ENCODE measurements at places on chromosomes 5 and 9.

DNA sequence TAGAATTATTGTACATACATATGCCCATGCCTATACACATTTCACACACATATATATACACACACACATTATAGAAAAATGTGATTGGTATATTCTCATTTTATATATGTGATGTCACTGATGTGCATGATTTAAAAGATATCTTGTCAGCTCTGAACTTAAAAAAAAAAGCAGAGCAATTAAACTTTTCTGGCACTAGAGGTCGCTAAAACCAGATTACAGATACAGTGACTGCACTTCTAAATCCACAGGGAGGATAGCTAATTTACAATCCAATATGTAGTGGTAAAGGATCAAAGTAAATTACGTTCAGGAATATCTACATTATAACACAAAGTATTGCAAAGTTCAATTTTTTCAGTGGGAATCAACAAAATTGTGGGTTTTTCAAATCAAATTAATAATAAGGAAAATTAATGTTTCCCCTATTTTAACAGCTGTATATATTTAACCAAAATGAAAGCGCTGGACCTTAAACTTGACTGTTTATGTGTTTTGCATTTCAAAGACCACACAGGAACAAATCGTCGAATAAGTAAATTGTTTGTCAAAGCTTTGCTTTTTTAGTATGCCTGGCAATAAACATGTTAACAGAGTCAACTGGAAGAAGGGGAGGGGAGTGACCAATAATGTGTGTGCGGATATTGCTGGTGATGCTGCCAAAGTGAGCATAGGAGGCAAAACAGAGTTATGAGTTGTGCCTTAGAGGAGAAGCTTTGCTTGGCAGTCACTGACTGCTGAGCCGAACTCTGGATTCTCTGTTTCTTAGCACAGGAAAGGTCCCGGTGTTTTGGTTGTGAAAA, 1201.4 kb upstream of the C9orf72 start:
- no peak for DNase-seq

GRCh38 chr9:76592091-76592973, 133.3 kb downstream of the GCNT1 start:
- DNase-seq = no peak

DNA sequence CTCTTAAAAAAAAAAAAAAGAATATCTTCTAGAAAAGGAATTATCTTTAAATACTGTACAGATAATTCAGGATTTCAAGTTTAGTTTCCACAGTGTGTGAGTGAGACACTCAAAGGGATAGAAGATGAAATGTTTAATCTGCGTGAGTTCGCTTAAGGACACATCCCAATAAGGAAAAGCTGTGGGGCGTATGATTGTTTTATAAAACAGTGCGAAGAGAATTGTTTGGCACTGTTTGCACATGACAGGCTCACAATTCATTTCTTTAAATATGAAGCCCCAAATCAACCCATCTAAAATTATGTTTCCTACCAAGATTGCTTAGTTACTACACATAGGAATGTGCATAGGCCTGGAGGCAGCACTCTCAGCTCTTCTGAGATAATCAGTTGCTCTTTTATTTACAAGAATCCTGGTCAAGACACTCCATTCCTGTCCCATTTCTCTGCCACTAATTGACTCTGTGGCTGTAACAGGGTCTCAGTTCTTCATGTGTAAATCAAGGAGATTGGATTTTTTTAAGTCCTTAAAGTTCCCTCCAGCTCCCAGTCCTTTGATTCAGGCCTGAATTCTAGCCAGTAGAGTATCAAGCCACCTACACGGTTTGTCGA, 60.1 kb downstream of the BHMT start:
- no peak for DNase-seq

- no peak for DNase-seq
Measured at GRCh38 chr9:124511891-124512805, 4.9 kb upstream of the NR5A1 start.

DNA sequence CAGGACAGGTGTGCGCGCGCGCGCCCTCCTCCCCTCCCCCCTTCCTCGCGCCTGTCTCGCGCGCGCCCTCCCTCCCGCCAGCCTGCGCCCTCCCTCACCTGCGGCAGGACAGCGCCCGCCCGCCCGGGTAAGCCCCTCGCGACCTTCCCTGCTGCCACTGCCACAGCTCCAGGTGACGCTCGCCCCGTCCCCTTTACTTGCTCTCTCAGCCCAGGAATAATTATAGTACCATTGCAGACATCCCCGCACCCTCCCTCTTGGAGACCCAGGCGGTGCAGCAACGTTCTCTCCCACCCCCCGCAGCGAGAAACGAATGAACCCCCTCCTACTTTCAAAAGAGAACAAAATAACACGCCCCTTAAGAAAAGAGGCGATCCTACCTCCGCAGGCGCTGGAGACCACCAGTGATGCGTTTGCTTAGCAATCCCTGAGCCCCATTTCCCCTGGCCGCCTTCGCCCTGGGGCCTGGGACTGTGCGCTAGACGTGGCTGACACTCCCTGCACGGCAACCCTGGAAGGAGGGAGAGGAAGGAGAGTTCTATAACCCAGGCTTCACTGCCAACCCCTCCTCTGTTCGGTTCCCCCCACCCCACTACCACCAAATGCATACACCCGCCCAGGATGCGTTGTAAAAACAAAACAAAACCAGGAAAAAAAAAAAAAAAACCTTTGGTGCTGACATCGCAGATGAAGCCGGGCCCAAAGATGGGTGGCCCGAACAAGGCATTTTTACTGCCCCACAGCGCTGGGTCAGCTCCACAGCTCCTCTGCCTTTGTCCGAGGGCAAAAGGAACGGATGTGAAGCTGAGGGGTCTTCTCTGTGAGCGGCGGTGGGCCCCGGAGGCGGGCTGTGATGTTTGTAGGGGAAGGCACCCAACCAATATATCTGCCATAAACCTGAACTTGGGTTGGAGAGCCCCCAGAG, 5.6 kb upstream of the PURA start:
- DNase-seq = peak; percentile 5

- no peak for DNase-seq
Measured at GRCh38 chr5:39146831-39147540, 72.4 kb downstream of the FYB1 start.

GRCh38 chr9:112382066-112382465, 2.2 kb downstream of the HSDL2 start:
- no peak for DNase-seq

DNA sequence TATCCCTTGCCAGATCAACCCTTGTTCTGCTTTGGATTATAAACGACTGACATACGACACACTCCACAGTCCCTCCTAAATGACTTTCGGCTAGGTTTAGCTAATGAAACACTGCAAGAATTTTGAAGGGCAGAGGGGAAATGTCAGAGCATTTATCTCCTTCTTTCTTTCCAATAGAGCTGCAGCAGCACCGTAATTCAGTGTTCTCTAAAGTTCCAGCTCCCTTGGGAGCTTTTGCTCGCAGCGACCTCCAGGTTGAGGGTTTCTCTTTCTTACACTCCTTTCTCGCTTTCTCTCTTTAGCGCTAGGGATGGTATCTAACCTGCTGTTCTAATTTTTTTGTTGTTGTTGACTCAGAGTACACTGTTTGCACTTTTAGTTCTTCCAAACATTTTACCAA, 467.1 kb upstream of the ST8SIA4 start:
- no peak for DNase-seq

DNA sequence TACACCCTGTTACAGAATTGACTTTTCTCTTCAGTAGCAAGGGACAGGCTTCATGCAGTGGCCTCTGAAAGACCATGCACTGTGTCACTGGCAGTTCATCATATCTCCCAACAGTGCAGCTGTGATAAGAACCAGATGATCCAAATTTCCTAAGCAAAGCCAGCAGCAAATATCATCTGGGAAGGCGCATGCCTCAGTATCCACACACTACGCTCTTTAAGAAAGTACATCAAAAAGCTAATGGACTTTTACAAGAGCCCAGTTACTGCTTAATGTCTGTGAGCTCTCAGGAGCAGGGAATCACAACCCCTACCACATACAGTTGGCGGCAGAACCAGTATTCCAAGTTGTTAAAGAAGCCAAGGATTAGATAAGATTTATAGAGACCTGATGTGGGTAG, 25.1 kb downstream of the ADAMTSL1 start:
- DNase-seq = no peak

- DNase-seq = no peak
Measured at GRCh38 chr5:1399737-1400136, 45.5 kb downstream of the SLC6A3 start.

DNA sequence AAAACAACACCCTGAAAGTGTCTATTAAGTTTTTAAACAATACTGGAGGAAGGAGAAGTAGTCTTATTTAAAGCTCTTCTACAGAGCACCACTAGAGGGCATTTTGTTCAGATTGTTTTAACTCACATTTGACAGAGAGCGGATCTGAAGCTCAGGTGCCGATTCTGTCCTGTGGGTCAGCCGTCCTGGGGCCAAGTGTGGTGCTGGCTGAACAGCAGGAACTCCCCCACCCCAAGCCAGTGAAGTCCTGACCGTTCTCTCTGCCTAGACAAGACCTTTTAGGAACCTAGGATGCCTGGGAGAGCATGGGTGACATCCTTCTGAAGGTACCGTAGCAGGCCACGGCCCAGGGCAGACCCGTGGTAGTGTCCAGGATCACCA, 3.9 kb downstream of the EXOC3 start:
- no peak for DNase-seq

- no peak for DNase-seq
Measured at GRCh38 chr5:137186759-137187461, 312.2 kb downstream of the SPOCK1 start.

DNA sequence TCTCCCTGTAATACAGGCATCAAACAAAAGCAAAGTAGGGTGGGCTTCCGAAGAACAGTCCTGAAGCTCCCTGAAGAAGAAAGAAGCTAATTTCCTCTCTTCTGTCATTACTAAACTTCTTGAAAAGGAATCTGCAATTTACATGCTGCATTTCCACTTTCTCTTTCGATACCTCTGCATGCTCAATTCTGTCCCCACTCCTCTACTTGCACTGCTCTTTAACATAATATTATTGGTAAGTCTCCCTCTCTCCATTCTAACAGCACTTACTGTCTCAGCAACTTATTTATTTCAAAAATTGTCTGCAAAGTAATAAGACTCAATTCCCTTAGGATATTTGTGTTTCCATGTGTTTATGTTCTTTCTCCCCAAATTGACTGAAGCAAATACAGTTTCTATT, 3.9 kb upstream of the PLPP1 start:
- no peak for DNase-seq

DNA sequence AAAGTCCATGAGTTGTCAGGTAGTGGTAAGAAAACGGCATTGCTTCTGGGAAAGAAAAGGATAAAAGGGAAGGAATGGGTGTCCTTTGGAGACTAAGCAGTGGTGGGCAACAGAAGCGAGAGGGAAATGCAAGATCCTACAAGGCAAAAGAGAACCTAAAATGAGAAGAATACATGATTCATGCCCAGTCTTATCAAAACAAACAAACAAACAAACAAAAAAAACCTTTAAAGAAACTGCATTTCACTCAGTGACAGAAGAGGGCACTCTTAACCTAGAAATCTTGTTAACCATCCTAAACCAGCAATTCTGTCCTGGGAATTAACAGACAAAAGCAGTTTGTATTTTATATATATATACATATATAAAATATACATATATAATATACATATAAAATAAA, 88.5 kb downstream of the SUSD1 start:
- no peak for DNase-seq

GRCh38 chr5:112372543-112372942, 46.5 kb downstream of the EPB41L4A start:
- no peak for DNase-seq

DNA sequence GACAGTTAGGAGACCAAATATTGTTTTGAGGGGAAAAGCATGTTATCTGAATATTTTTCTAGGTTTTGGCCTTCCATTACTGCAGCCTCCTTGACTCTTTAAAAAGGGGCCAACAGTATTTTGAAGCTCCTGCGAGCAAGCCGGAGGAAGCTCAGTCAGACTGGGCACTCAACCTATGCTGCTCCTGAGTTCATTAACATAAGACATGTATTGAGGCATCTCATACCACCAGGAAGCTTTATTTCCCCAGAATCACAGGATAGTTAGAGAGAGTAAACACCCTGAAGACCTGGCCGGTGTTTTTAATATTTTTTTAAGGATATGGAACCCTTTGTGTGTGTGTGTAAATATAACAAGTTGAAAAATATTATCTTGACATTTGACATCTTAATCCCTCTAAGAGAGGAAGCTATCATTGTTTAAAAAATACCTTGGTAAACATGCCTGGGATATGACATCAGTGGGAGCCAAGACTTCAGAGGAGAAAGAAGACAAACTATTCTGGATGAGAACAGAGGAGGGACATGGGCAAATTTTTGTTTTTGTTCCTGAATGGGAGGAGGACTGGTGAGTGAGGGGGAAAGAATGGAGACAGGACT, 139.3 kb upstream of the SLIT3 start:
- DNase-seq = no peak

GRCh38 chr9:95197692-95198271, 119.7 kb downstream of the FANCC start:
- no peak for DNase-seq

GRCh38 chr5:130155345-130156011, 251.2 kb downstream of the CHSY3 start:
- DNase-seq = no peak

GRCh38 chr9:2117527-2117926, 102.4 kb downstream of the SMARCA2 start:
- no peak for DNase-seq

- DNase-seq = no peak
Measured at GRCh38 chr5:37668524-37669047, 171.3 kb downstream of the GDNF start.

GRCh38 chr5:146921225-146921624, 42.7 kb upstream of the PPP2R2B start:
- no peak for DNase-seq

DNA sequence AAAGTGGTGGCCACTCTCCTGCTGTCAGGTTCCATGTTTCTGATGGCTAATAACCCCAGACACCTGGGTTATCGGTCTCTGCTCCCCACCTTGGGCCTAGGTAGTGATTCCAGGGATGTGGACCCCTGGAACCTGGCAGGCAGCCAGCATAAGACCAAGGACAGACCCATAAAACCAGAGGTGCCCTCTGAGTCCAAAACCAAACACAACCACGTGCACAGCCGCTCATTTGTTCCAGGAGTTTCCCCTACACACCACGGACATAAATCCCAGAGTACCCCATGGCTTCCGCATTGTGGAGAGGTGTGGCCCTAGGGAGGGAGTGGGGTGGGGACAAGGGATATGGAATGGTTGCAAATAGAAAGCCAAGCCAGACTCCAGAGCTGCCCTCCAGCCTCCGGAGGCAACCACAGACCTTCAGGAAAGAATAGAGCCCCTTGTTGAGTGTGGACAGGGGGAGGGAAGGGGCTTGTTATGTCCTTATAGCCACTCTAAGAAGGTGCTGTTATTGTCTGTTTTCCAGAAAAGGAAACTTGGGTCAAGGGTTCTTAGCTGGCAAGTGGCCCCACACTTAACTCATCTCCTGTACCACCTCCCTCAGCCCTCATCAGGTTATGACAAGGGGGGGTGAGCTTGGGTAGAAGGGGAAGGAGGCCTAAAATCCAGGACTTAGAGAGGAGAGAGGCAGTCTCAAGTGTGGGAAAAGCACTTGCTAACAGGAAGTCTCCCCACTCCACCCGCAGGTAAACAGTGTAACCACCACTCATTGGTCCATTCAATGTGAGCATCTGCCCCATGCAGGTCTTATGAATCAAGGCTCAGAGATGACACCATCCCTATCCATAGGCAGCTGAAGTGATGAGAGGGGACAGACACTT, 23.6 kb upstream of the CYSTM1 start:
- DNase-seq = no peak

- DNase-seq = no peak
Measured at GRCh38 chr9:105158898-105159297, 85.6 kb upstream of the SLC44A1 start.
